ENCODE measurements at places on chromosomes 1 and 21.

- DNase-seq, result no peak
These were observed 94.8 kb downstream of the DAB1 start for GRCh38 chr1:57329001-57329527.

DNA sequence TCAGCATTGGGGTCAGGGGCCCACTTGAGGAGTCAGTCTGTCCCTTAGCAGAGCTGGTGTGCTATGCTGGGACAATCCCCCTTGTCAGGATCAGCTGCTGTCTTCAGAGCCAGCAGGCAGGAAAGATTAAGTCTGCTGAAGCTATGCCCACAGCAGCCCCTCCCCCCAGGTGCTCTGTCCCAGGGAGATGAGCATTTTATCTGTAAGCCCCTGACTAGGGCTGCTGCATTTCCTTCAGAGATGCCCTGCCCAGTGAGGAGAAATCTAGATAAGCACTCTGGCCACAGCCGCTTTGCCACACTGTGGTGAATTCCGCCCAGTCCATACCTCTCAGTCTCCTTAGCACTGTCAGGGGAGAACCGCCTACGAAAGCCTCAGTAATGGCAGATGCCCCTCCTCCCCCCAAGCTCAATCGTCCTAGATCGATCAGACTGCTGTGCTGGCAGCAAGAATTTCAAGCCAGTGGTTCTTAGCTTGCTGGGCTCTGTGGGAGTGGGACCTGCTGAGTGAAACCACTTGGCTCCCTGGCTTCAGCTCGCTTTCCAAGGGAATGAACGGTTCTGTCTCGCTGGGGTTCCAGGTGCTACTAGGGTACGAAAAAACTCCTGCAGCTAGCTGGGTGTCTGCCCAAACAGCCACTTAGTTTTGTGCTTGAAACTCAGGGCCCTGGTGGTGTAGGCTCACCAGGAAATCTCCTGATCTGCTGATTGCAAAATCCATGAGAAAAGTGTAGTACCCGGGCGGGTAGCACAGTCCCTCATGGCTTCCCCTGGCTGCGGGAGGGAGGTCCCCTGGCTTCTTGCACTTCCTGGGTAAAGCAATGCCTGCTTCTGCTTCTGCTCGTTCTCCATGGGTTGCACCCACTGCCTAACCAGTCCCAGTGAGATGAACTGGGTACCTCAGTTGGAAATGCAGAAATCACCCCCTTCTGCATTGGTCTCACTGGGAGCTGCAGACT is 25.1 kb upstream of the TP53BP2 start:
- DNase-seq, result no peak

DNA sequence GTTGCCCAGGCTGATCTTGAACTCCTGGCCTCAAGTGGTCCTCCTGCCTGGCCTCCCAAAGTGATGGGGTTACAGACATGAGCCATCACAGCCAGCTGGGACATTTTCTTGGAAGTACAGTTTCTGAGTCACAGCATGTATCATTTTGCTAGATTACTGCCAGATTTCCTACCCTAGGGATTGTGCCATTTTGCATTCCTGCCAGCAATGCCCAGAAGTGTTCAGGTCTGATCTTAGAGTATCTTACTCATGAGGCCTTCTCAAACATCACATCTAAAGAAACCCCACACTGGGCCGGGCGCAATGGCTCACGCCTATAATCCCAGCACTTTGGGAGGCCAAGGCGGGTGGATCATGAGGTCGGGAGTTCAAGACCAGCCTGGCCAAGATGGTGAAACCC is 10.2 kb downstream of the BMP8A start:
- DNase-seq, result no peak

GRCh38 chr1:8063298-8064036 is 37.4 kb upstream of the ERRFI1 start:
- DNase-seq, result no peak

Measured in central memory CD8-positive, alpha-beta T cell (primary cell).